ENCODE measurements at places on chromosomes 2 and 18. TPM values are rescaled to one million over a fixed set of nuclear protein-coding genes. Genes with fewer than 3 reads are reported as not detected.

DNA sequence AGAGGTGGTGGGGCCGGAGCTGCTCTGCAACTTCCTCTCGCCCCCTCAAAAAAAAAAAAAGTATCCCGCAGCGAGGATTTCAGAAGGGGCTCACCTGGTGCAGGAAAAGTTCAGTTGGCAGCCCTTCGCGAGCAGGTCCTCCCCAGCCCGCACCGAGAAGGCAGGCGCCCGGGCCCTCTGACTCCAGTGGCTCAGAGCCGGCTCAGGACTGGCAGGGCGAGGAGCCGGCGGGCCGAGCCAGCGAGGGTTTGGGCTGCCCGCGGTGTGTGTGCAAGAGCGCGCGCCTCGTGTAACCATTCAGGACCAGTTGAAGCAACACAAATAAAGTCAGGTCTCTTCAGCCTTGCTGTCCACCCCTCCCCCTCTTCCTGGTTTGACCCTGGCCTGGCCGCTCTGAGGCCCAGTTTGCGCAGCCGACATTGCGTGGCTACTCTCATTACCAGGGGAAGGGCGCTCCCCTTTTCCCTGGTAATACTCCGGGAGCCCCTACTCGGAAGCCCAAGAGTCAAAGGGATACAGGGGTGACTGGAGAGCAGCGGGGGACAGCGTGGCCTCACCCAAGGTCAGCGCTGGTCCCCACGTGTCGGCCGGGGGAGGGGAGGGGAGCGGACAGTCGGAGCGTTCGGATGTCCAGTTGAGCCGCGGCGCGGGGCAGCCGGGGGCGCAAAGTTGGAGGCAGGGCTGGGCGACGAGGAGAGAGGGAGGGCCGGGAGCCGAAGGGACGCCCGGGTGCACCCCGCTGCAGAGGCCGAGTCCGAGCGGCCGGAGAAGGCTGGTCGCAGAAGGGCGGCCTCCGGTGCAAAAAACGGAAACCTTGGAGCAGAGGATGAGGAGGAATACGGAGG, 12.3 kb downstream of the EN1 start:
- no peak for DNase-seq

Gene SCG2
- total RNA-seq, result 1.8 TPM

DNA sequence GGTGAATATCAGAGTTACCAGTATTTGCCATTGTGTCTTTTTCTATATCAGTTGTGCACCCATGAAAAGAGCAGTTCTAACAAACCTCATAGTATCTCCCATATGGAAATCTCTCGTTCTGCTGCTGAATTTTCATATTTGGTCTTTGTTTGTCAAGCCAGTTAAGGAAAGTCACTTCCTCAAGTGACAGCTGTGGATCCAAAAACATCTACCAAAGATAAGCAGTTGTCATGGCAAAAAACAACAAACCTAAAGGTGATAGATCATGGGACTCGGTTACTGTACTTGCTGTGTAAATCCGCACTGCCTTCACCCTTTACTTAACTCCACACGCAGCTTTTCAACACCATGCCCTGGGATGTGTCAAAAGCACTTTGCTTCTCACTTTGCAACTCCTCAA, 17.3 kb downstream of the BMP10 start:
- DNase-seq, result no peak

Gene AMER3
- total RNA-seq, result not detected

DNA sequence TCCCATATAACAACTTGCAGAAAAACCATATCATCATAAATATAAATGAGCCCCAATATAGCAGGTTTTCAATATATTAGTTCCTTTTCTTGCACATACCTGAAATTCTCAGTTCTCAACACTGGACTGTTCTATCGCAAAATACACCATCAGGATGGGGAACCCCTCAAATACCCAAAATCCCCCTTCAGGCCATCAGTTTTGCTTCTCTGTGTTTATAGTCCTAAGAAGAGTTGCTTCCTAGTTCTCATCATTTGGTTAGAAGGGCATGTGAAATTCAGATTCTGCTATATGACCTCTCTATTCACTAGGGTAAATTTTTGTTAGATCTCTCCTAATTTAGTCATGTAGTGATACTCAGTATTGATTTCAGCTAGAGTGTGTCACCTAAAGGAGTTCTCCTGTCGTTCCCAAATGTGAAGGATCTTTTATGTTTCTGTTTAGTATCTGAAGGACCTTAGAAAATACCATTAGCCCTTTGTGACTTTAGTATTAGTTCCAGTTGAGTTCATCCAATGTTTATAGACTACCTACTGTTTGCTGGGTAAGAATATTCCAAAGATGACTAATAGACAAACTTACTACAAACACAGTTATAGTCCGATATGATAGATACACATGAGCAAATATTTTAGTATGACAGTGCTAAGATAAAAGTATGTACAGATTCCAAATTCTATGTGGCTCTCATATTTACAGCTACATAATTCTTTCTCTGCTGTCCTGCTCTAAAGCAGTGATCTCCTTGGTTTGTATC, 115.8 kb downstream of the TTC27 start:
- DNase-seq, result no peak

DNA sequence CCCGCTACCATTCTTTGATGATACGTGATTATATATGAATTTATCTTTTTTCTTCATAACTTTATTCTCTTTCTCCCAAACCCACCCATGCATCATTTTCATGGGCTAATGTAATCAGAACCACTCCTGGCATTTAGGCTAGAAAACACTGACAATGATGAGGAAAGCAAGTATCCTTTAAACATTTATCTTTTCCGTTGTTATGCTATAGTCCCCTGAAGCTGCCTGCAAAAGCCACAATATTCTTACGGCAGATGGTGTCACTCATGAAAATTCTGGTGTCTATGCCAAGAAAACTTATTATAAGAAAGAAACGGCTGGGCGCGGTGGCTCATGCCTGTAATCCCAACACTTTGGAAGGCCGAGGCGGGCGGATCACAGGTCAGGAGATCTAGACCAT, 221.8 kb upstream of the CTAGE1 start:
- no peak for DNase-seq

DNA sequence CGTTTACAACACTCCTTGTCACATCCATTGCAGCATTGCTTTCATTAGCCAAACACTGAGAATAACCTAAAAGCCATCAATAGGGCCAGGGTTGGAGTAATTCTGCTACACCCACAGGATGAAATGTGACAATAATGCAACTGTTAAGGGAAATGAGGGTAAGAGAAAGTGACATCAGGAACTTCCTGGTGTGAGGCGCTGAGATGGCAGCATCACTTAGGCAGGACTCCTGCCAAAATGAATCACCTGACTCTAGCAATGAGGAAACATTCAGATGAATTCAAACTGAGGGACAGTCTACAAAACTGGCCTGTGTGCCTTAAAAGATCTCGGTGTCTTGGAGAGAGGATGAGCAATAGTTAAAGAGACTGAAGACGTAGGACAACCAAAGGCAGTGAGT, 115.6 kb upstream of the AGAP1 start:
- no peak for DNase-seq

Gene SIX3
- total RNA-seq, result not detected

- DNase-seq, result no peak
These were observed 15.0 kb downstream of the TOGARAM2 start for GRCh38 chr2:28995765-28996750.

DNA sequence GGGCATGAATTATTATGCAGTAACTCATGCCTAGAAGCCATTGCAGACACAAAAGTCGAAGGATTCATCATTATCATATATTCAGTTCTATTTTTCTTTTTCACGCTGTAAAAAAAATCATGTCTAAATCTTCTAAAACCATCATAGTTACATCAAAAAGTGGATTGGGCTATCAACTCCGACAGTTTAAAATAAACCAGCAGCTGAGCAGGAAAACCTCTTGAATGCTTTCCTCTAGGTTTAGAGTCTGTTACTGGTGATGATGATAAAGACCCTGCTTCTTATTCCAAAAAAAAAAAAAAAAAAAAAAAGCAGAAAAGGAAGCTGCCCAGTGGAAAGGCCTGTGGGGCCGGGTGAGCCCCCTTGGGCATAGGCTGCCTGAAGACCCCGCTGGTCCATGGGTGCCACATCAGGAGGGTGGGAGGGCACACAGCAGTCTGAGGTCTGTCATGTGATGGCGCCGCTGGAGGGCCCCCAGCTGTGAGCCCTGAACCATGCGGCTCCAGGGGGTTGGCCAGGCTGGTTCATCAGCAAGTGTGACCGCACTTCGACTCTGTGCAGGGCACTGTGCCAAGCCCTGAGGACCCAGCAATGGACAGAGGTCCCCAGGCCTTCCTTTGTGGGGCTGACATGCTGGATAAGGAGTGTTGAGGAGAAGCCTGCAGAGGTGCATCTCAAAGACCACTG, 199.6 kb downstream of the EIPR1 start:
- peak; percentile 82 for DNase-seq

Gene PSMA8
- total RNA-seq, result not detected

Gene PNKD
- total RNA-seq, result 60.6 TPM

GRCh38 chr2:197145471-197146056, 165.0 kb downstream of the ANKRD44 start:
- DNase-seq, result no peak

GRCh38 chr2:117359266-117359914, 455.1 kb upstream of the DDX18 start:
- no peak for DNase-seq

Gene GCG
- total RNA-seq, result not detected

GRCh38 chr2:17106418-17106817, 411.8 kb downstream of the RAD51AP2 start:
- no peak for DNase-seq

DNA sequence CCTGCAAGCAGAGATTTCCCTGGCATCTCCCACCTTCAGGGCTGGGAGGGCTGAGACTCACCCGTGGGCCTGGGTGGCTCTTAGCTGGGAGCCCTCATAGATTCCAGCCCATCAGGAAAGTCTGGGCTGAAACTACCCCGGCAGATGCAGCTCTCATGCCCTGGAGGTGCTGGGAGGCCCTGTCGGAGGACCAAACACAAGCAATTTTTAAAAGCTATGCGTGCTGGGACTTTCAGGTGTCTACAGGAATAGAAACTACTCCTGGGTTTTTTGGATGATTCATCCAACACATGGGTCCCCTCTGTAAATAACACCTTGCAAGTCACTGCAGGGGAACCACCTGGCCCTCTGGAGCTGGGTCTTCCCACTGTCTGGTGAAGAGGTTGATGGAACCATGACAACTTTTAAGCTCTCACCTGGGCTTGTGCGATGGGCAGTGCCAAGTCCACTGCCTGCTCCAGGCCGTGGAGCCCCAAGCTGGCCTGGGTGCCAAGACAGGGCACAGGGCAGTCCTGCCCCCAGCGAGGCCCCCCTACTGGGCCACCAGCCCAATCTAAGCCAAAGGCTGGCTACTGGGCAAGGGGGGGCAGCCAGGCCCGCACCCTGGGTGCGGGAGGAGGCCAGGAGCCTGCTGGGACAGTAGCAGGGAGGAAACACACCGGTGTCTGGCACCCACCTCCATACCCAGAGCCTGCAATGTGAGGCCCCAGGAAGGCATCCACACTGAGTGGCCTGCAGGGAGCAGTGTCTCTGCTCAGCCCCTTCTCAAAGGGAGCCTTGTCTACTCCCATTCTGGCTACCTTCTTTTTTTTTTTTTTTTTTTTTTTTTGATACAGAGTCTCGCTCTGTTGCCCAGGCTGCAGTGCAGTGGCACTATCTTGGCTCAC, 1.1 kb upstream of the GPR55 start:
- no peak for DNase-seq

Gene CMPK2
- 1.9 TPM for total RNA-seq

DNA sequence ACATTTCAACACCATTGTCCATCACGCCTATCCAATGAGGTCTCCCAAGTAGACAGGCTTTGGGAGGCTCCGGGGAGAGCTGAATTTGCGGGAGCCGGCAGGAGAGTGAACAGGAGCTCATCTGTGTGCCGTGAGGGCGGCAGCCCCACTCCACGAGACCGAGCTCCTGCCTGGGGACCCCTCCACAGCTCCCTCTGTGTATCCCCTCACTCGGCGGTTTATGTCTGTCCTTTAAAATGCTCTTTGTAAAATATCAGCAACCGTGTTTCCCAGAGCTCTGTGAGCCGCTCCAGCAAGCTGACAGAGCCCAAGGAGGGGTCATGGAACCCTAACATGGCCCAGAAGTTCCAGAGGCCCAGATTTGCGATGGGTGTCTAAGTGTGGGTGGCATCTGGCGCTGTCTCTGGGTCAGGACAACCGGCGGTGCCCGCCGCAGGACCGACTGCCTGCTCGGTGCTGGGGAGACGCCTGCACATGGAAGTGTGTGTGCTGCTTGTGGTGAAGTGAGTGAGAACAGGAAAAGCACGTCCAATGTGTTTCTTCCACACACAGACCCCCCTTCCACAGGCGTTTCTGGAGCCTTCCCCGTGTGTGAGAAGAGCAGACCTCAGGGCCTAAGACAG, 34.8 kb downstream of the SLC66A2 start:
- DNase-seq, result no peak

DNA sequence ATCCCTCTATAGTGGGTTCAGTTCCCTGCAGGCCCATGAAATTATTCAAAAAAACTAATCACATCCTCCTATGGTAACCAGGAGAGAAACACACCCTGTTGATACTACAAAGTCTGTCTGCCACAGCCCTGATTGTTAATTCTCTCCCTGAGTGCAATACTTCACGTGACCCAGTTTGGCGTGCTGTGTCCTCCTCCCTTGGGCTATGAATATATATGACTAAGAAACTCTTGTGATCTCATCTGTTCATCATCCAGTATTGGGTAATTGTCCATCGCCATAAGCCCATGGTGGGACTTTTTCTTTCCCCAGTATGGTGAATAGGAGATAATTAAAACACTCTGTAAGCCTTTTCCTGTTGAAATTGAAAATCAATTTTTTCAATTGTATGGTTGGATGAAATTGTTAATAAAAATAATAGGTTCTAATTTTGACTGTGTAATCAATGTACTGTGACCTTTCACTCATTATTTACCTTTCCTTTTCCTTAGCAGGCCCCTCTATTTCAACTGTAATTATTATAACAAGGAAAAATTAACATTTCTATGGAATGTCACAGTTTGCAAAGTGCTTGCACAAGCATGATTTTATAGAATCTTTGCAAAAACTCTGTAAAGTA, 1822.6 kb downstream of the SUCLG1 start:
- DNase-seq, result no peak

Gene RUFY4
- not detected for total RNA-seq

GRCh38 chr2:134776836-134777235, 58.0 kb upstream of the TMEM163 start:
- DNase-seq, result no peak

GRCh38 chr2:72920318-72921087, 3.2 kb downstream of the EMX1 start:
- DNase-seq, result no peak

- DNase-seq, result no peak
These were observed 288.7 kb upstream of the DSEL start for GRCh38 chr18:67805261-67805660.

Gene SPEG
- 11.4 TPM for total RNA-seq

GRCh38 chr2:47655563-47655880, 127.4 kb upstream of the MSH6 start:
- DNase-seq, result peak; percentile 50

DNA sequence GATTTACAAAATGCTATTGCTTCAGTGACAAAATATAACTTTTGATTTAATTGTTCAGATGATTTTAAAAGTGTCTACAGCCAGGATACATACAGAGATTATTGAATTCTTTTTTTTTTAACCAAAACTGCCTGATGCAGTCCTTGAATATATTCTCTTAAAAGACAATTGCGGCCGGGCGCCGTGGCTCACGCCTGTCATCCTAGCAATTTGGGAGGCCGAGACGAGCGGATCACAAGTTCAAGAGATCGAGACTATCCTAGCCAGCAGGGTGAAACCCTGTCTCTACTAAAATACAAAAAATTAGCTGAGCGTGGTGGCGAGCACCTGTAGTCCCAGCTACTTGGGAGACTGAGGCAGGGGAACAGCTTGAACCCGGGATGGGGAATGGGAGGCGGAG, 497.0 kb upstream of the FSIP2 start:
- DNase-seq, result peak; percentile 62

Gene RNF149
- total RNA-seq, result 69.9 TPM

- no peak for DNase-seq
These were observed 166.6 kb downstream of the PMAIP1 start for GRCh38 chr18:60066219-60066975.

Gene TEX44
- total RNA-seq, result not detected
